ENCODE measurements at places on chromosomes 1 and 21. TPM values are rescaled to one million over a fixed set of nuclear protein-coding genes. Genes with fewer than 3 reads are reported as not detected.

Gene GIPC2
- 0.85 TPM for polyA plus RNA-seq

DNA sequence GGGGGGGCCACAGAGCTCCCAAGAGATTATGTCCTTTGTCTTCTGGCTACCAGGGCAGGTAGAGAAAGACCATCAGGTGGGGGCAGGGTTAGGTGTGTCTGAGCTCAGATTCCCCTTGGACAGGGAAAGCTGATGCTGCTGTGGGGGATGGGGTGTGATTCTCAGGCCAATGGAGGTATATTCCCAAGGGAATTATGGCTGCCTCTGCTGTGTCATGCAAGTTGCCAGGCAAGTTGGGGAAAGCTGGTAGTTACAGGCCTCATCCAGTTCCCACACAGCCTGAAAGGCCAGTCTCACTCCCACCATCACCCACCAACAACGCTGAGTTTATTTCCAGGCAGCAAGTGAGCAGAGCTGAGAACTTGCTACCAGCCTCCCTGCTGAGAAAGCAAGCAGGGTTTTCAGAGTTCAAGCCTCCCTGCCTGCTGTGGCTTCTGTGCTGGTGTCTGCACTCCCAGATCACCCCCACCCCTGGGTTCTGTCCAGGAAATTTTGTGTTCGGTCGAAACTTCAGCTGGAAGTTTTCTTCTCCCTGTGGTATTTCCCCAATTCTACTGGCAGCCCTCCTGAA, 21.3 kb downstream of the IFI16 start:
- DNase-seq: no peak

Gene F5
- 1.3 TPM for polyA plus RNA-seq

DNA sequence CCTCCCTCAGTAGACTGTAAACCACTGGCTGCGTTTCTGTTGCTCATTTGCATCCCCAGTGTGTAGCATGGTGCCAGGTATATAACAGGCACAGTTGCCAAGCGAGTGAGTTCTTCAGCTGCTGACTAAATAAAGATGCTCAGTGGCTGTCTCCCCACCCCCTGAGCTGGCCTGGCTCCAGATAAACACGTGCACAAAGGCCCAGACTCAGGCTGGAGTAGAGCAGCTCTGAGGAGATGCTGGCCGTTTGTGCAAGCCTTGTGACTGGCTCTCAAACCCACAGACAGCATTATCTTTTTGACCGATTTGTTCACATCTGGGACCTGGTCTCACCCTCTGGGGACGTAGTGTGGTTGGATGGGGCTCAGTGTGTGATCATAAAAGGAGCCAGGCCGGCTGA, 7.1 kb downstream of the CHRNB2 start:
- DNase-seq: peak; percentile 50

DNA sequence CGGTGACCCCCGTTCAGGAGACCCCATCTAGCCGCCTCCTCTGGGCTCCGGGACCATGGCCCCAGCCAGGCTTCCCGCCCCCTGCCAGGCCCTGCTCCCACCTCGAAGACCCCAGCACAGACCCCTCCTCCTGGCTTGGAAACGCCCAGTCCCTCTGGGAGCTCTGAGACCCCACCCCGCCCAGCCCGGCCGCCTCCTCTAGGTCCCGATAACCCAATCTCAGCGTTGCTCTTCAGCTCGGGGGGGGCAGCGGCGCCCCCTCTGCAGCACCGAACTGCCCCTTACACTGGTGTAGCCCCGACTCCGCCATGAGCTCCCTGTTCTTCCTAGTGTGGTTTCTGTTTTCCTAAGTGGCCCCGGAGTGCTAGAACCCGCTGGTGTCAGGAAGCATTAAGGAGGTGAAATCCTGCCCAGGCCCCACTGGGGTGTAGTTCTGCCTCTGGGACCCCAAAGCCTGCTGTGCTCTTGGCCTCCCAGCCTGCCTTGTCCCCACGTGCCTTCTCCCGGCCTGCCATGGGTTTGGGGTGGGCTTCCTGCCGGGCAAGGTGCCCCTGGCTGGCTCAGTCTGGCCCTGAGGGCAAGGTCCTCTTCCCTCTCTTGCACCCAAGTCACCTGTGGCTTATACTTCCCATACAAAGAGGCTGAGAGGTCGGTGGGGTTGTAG, 10.7 kb upstream of the MMEL1 start:
- DNase-seq: no peak

DNA sequence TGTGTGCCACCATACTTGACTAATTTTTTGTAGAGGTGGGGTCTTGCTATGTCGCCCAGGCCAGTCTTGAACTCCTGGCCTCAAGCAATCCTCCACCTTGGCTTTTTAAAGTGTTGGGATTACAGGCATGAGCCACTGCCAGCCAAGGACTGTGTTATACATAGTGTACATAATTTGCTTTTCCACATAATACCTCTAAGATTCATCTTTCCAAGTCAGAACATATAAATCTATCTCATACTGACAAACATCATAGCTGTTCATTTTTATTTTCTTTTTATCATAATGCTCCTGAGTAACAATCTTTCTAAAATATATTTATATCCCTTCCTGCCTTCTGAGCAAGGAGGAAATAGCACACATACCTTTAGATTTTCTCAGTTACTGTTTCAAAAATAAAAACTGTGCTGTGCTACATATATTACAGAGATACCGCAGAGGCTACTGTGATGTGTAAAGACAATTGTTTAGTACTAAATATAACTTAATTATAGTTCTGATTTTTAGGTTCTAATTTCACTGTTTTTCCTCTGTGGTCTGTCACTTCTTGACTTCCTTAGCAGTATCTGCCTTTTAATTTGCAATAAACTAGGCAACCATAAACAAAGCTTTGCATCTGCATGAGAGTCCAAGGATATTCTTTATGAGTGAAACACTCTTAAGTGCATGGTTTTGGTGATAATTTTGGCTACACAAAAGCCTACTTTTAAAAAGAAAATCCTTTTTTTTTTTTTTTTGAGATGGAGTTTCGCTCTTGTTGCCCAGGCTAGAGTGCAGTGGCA, 59.3 kb downstream of the EYA3 start:
- DNase-seq: no peak

Gene C1orf167
- 2.3 TPM for polyA plus RNA-seq

DNA sequence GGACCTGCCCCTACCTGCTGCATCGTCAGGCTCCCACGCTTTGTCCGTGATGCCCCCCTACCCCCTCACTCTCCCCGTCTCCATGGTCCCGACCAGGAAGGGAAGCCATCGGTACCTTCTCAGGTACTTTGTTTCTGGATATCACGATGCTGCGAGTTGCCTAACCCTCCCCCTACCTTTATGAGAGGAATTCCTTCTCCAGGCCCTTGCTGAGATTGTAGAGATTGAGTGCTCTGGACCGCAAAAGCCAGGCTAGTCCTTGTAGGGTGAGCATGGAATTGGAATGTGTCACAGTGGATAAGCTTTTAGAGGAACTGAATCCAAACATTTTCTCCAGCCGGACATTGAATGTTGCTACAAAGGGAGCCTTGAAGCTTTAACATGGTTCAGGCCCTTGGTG, 8.9 kb downstream of the SPATA46 start:
- DNase-seq: no peak

GRCh38 chr21:37564341-37564923, 197.9 kb downstream of the DYRK1A start:
- DNase-seq: no peak

Gene KCNJ15
- 0.34 TPM for polyA plus RNA-seq

Data from muscle of back (tissue), 13 donors.